ENCODE measurements at places on chromosomes 11 and 22.

- DNase-seq, result no peak
These were observed 213.6 kb downstream of the LRRC4C start for GRCh38 chr11:41245704-41246398.

DNA sequence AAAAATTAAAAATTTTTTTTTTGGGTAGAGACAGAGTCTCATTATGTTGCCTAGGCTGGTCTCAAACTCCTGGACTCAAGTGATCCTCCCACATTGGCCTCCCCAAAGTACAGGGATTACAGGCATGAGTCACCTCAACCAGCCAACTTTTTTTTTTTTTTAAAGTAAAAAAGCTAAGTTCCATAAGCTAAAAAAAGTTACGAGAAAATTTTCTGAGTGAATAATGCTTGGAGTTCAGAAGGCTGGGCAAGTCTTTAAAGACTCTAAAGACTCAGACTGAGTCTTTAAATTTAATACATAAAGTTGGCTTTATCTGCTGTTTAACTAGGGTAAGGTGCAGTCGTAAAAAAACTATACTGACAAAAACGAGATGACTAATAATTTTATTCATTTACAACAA, 5.6 kb downstream of the DDX6 start:
- no peak for DNase-seq

GRCh38 chr11:125745979-125746378, at the start of gene PATE1:
Gene PATE1 (plus strand): TSS chr11:125746279. CDS start chr11:125746305, 26 bp downstream.
- no peak for DNase-seq

DNA sequence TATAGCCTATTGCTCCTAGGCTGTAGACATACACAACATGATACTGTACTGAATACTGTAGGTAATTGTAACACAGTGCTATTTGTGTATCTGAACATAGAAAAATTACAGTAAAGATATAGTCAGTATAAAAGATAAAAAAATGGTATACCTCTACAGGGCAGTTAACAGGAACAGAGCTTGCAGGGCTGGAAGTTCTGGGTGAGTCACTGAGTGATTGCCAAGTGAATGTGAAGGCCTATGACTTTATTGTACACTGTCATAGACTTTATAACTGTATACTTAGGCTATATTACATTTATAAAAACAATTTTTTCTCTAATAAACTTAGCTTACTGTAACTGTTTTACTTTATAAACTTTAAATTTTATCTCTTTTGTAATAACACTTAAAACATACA, 332.4 kb upstream of the ARHGAP42 start:
- no peak for DNase-seq

- DNase-seq, result no peak
These were observed 450.1 kb upstream of the LUZP2 start for GRCh38 chr11:24046731-24047130.

GRCh38 chr22:26964642-26965041, 307.3 kb downstream of the MIAT start:
- DNase-seq, result no peak

DNA sequence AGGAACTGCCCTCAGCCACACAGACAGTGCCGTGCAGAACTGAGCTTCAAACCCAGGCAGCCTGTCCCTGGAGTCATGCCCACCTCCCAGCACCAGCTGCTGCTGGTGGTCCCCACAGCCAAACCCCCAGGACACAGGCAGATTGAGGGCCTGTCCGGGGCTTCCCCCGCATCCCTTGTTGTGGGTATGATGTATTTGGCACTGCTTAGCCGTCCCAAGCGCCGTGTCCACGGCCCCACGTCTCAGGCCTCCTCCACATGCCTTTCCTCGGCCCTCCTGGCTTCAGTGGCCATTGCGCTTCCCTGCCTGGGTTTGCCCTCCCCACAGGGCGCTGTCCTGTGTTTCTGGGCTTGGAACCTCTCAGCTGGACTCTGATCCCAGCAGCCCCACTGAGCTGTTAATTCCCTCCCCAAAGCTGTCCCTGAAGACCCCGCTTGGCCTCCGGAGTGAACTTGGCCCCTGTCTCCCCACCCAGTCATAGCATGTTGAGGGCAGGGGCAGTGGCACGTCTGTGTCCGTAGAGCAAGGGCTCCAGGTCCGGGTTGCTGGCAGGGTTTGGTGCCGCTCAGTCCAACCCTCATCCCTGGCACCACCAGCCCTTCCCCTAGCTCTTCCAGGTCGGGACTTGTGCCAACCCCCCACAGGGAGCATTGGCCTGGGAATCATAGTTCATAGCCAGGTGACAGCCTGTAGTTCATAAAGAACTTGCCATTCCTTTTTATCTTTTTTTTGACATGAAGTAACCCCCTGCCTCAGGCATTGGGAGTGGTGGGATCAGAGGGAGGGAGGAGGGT, 34.5 kb upstream of the TEF start:
- DNase-seq, result no peak

- DNase-seq, result no peak
These were observed 25.7 kb downstream of the TTC12 start for GRCh38 chr11:113339929-113340589.
